H1 (cell line): ENCODE measurements at places on chromosomes 6 and 20.

DNA sequence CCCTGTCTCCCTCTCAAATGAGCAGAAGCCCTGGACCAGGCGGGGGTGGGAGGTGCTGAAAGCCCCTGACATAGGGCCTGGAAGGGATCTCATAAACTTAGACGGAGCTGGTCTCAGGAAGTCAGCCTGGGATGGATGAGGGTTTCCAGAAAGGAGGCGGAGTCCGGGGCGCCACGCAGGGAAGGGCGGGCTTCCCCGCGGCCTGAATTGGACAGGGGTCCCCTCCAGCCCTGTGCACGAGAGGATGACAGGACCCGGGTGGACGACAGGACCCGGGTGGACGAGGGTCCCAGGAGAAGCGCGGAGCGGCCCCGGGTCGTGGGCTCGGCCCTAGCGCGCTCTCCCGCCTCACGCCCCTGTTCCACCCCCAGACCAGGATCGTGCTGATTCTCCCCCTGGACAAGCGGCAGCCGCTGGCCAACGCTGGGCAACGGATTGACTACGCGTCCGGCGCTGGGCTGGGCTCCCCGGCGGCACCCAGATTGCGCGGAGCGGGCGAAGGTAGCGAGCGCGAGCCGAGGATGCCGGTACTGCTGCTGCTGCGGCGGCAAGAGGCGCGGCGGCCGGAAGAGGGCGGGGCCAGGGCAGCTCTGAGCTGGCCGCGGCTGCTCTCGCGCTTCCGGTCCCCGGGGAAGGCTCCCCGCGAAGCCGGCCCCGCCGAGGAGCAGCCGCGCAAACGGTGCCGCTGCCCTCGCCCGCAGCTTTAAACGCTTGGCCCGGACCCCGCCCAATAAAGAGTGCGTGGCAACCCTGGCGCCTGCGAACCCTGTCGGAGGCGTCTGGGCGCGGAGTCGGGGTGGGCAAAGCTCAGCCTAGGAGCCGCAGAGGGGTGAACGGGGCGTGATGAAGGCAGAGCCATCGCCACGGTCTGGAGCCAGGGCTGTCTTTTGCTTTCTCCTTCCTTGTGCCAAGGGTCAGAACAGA lies 1.3 kb downstream of the C20orf144 start:
- DNase-seq, result no peak

- no peak for DNase-seq
These were observed 353.2 kb downstream of the BTBD3 start for GRCh38 chr20:12270863-12271262.

- DNase-seq, result no peak
These were observed 494.7 kb downstream of the CD83 start for GRCh38 chr6:14612016-14612980.

DNA sequence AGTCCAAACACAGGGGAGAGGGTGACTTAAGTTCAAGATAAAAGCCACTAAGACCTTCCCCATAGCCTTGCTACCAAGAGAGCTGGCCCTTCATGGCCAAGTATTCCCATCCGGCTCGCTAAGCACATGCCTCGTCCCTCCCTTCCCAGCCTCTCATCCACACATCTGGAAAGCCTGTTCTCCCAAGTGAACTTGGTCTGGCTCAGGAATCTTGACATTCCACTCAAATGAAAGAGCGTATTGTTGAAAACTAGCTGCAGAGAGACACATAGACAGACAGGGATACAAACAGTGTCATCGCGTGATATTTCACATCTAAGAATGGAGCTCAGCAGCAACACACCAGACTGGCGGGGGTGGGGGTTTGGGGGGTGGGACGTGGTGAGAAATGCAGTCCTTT lies 182.8 kb upstream of the FOXQ1 start:
- no peak for DNase-seq

DNA sequence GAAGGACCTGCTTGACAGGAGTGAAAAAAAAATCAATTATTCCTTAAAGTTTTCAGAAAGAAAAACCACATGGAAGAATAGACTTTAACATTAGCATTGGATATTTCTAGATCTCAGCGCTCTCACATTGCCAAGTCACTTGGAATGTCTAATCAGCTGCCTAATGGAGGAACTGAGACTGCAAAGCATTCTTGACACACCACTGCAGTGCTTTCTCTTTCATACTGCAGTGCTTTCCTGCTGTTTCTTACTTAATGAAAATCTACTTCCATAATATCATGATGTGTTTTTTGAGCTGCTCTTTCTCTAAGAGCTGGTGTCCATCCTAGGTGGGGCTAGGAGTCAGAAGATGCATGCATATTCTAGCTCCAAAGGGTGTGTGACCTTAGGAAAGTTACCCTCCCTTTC lies 20.4 kb upstream of the MCM3 start:
- no peak for DNase-seq

- DNase-seq, result no peak
These were observed 62.3 kb upstream of the SNX9 start for GRCh38 chr6:157760589-157761330.

- DNase-seq, result no peak
These were observed 7.0 kb downstream of the PPP1R10 start for GRCh38 chr6:30610065-30610464.

DNA sequence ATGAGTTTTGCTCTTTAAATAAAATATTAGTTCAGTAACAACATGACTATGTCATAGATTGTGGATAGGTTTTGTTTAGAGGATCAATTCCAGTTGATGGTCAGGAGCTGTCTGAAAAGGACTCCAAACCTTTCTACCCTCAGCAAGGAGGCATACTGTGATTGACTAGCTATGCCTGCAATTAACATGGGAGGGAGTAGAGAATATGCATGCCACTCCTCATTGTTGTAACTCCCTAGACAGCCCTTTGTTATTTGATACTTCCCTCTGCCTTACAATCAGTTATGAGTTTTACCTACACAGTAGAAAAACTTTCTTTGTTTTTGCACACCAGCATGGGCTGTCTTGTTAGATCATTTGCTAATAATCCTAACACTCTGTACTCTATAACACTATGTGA lies 1418.5 kb downstream of the KHDRBS2 start:
- DNase-seq, result no peak

DNA sequence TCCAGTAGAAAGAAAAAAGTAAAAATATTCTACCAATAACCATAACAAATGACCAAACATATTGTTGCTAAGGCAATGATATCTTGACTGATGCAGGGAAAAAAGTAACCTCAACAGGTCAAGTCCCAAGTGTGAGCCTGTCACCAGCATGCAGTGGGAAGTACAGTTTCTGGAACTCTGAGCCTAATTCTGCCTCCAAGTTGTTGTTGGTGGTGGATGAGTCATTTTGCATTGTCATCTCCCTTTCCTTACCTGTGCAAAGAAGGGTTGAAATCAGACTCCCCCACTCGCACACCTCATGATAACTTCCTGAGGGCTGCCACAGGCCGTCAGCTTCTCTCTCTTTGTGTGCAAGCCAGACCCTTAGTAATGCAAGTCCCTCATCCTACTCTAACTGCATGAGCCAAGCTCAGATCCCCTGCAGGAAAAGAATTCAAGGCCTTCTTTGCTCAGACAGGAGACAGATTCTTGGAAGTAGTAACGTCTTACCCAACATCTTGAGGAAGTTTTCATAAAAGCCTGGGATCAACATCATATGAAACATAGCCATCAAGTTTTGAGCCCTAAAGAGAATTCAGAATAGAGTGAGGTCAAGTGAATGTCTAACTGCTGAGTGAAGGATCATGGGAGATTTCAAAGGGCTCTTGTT lies 207.6 kb upstream of the FOXA2 start:
- DNase-seq, result no peak

DNA sequence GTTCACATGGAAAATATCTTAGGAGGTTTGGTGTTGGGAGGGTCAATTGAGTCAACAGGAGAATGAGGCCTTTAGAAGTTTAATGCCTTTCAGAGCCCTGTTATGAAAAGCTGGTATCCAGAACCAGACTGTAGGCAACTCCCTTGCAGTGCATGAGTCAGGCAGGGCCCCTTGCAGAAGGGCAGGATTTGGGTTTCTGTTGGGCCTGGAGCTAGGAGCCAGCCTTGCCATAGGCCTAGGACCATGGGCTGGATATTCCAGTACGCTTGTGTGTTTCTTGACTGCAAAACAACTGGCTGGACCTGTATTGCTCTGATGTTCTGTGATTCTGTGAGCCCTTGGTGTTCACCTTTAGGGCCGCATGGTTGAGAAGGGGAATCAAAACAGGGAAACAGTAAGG lies 350.9 kb upstream of the PRND start:
- no peak for DNase-seq

- DNase-seq, result no peak
These were observed 75.1 kb downstream of the SNX5 start for GRCh38 chr20:17893445-17893844.

DNA sequence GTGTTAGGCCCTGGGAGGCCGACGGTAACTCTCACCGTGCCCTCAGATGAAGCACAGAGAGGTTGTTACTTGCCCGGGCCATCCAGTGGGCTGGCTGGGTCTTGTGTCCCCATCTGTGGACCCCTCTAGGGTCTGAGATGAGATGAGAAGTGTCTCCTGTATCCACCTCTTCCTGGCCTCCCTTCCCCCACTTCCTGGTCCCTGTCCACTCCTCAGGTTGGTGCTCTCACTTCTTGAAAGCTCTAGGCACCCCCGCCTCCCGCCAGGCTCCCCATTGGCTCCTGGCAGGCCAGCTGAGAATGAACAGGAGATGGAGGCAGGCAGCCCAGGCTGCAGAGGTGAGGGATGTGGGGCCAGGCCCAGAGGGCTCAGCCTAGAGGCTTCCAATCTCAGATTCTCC lies 1.5 kb downstream of the MMP24OS start:
- DNase-seq, result no peak
